ENCODE measurements at places on chromosomes 2 and 18.

DNA sequence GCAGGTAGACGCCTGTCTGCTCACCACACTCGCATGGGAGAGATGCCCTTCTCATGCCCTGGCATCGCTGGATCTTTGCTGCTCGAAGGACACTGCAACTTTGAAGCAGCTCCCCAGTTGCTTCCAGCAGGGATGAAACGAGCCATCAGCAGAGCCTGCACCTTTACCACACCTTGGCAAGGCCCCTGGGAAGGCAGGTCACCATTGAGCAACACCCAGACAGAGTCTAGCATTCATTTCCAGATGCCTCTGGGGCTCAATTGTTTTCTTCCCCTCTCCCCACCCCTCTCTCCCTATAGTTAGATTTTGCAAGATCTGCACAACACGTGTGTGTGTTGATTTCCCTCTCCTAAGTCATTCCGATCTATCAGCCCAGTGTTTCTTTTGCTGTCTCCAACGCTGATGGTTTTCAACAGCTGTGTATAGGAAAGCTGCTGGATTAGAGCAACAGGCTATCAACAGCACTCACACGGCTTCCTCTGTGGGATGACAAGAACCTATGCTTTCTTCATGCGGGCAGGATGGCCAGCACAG lies 25.6 kb upstream of the INHBB start:
- no peak for DNase-seq

DNA sequence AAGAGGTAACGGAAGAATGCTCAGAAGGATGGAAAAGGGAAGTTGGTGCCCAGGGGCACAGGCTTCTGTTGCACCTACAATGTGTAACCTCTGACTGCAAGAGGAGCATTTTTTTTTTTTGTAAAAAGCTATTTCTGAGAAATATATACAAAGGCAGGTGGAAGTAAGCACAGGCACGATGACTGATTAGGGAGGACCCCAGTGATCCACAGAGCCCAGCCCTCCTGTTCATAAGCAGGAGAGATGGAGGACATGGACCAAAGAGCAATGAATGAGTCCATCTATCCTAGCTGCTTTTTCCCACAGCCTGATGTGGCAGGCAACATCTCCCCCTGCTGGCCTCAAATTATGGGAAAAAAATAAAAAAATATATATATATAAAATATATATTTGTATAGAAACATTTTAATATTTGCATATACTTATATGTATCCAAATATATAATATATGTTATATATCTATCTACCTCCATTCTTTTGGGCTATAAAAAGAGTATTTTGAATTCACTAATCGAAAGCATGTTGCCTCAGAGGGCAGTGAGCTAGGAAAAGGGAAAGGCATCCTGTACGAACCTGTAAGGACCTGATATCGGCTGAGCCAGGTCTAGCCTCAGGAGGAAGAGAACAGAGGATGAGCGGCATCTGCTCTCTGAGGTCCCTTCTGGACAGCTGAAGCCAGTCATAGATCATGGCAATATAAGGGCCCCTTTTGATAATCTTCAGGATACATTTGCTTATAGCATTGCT lies 166.0 kb upstream of the STK17B start:
- peak; percentile 68 for DNase-seq

DNA sequence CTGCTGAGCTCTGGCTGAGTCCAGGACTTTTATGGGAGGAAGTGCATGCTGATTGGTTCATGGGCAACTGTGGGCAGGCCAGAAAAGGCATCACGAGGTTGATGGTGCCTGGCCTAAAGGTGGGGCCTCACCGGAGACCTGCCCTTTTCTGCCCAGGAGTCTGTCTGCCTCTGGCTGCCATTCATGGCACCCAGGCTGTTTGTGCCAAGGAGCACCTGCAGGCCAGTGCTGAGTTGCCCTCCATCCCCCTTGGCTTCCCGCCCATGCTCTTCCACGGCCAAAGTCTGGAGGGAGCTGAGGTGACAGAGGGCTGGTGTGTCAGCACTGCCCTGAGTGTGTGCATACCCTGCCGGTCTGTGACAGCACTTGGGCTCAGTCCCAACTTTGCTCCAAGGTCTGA lies 123.2 kb downstream of the PTH2R start:
- DNase-seq: peak; percentile 55

GRCh38 chr2:216768908-216769411 lies 73.6 kb upstream of the IGFBP5 start:
- no peak for DNase-seq

DNA sequence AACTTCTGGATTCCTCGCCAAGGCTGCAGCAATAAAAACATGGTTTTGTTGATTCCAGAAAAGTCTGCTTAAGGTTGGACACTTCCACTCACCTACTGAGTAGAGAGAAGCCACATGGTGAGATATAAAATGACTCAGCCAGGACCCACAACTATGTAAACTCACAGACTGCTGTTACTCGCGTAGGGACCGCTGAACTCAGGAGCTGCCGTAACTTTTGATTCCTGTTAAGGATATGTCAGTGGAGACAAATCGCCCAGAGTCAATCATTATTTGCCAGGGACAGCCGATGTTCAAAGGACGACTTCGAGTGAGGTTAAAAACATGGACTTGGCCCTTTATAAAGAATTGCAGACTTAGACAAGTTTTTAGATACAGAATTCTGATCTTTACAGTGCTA lies 25.6 kb downstream of the CYB5A start:
- no peak for DNase-seq

DNA sequence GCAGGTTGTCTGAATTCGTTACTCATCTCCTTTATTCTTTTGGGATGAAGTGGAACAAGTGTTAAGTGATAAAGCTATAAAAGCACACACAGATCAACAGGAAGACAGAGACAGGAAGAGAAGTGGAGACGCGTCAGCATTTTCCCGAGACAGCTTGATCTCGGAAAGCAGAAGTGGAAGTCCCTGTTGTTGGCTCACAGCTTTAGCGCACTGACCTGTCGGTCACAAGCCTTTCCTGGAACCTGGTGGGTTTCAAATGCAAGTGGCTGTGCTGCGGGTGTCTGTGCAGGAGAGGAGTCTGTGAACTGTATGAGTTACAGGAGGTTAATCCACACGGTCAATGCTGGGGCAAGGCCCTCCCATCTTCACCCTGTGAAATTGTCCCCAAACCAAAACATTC lies 116.6 kb upstream of the PELI1 start:
- DNase-seq: peak; percentile 59

DNA sequence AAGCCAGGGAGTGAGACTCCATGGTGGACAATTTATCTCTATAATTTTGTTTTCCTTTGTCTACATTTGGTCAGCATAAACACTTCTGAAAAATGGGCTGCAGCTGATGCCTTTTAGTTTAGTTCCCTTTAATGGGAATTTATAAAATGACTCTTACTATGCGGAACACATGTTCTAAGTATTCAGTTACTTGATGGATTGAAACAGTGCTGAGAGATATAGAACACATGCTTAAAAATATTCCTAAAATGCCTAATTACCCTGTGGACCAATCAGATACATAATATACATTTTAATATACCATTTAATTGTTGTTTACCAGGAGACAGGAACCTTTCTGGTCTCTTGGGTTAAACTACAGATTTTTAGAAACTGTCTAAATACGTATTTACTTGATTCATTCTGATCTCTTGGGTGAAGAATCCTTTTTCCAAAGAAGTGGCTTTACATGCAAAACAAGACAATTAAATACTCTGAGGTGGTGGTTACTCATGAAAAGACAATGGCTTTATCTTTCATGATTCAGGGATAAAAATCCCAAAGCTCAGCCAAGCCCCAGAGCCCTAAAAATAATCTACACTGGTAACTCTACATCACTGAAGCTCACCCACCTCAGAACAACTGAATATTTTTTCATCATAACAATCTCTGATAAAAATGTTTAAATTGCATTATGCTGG lies 128.1 kb upstream of the SERTAD2 start:
- no peak for DNase-seq

GRCh38 chr18:28890791-28891190 lies 713.9 kb upstream of the CDH2 start:
- no peak for DNase-seq

- DNase-seq: no peak
Measured at GRCh38 chr2:215765729-215766360, 247.5 kb downstream of the MREG start.

- DNase-seq: no peak
Measured at GRCh38 chr2:228017784-228018183, 146.4 kb downstream of the DAW1 start.

- DNase-seq: no peak
Measured at GRCh38 chr2:118089139-118089800, 999 bp downstream of the INSIG2 start.

DNA sequence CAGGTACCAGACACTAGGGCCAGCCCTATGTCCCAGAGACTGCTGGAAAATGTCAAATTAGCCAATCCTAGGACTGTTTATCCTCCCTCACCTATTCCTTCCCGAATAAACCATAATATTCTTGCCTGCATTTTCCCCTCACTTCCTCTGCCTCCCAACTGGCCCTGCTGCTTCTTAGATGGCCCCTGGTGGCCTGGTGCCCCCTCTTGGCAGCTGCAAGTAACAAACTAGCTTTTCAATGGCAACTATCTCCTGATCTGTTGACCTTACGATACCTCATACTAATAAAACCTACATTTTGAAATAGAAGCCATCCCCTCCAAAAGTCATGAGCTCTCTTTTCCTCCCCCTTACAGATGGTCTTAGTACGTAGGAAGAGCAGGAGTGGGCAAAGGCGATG lies 132.0 kb downstream of the ALPK2 start:
- peak; percentile 55 for DNase-seq

DNA sequence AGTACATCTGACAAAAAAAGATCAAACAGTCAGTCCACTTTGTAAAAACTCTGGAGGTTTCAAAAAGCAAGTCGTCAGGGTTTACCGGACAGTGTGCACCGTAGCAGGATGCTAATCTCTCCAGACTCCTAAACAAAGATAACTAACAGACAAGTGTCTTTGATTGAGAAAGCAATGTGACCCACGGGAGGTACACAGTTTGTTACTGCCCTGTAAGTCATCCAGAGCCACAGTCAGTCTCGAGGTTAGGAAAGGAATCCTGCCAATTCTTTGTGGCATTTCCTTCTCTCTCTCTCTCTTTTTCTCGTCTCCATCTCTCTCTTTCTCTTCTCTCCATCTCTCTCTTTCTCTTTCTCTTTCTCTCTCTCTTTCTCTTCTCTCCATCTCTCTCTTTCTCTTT lies 42.8 kb downstream of the LRRTM4 start:
- no peak for DNase-seq

DNA sequence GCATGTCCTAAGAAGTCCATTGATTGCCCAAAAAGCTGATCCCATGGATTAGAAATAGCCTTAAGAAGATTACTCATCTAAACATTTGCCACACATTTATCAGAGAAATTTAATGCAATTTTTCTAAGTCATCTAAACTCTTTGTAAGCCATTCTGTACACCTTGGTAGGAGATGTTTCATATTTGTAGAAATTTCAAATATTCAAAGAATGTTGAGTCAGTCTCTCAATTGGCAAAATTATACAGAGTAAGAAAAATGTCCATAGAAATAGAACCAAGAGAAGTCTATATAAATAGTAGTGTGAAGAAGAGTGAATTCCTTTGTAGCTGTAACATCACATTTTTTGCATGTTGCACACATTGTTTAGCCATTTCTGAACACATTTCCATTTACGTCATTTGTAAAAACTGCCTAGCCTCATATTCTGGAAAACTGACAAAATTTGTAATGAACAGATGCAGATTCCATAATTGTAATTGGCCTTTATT lies 128.6 kb downstream of the MSTN start:
- no peak for DNase-seq

DNA sequence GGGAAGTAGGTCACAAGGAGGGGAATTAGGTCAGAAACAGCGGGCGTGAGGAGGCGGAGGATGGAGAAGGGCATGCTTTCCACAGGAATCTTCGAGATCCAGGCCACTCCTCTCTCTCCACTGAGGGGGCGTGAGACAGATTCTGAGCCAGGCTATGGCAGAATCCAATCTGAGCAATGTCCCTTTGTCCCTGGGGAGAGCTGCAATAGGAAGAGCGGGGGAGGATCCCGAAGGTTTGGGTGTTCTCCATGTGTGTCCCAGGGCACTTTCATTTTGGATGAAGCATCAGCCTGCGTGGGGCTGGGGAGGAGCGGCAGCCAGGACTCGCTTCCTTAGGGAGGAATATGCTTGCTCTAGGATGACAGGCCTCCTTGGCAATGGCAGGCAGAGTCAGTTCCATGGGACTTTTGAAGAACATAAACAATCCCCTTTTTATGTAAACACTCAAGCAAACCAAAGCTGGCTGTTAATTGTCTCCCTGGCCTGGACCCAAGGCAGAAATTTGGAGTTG lies 84.0 kb downstream of the LIPG start:
- DNase-seq: no peak

GRCh38 chr2:74735009-74735408 lies 81.0 kb downstream of the SEMA4F start:
- no peak for DNase-seq

DNA sequence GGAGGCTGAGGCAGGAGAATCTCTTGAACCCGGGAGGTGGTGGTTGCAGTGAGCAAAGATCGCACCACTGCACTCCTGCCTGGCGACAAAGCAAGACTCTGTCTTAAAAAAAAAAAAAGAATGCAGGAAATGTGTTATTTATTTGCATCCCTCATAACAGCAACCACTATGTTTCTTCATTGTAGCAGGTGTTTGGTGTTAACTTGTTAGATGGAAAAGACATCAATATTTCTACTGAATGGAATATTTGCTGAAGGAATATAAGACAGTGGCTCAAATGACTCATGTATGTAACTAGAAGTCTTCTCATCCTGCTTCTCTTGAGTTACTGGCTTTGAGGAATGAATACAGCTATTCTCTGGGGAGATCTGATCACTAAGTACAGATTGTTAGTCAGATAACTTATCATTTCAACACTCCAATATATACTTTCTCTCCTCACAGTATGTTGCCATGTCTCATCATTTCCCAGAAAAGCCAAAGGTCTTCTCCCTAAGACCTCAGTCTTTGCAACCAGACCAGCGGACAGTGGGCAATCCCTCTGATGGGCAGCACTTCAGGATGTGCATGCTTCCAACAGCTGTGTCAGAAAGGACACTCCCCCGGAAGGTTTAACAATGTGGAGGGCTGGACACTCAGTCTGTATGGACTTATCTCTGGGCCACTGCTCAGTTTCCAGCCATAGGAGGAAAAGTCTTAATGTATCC lies 104.4 kb upstream of the STK17B start:
- peak; percentile 68 for DNase-seq

- DNase-seq: no peak
Measured at GRCh38 chr2:163934131-163934530, 198.3 kb upstream of the FIGN start.

DNA sequence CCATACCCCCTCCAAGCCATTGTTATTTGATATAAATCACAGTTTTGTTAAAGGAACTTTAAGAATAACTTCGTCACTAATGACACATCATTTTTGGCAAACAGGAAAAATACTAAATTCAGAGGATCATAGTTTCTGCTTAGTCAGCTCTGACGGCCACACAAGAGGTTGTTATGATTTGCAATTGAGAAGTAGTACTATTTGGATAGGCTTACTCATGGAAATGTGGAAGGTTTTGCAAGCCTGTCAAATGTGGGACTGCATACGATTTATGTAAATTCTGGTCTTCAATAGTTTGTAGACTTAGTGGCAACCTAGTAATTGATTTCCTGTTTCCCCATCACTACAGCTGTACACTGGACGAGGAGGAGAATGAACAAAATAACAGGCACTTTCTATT lies 108.1 kb downstream of the ARHGEF33 start:
- DNase-seq: peak; percentile 46

Data from Karpas-422 (cell line).